Glomerular endothelial cell (primary cell): ENCODE measurements at places on chromosomes 6 and 20. TPM values are rescaled to one million over a fixed set of nuclear protein-coding genes. Genes with fewer than 3 reads are reported as not detected.

Gene ENTPD6
- 46.3 and 57.7 TPM in 2 replicates for total RNA-seq

Gene RPP40
- 6.9 and 19.8 TPM in 2 replicates for total RNA-seq

Gene BPIFA2
- total RNA-seq, result not detected in 2 replicates

Gene BEND6
- 0.53 TPM in 2 replicates for total RNA-seq

Gene C20orf202
- total RNA-seq, result not detected in 2 replicates

Gene GSTA3
- not detected in 2 replicates for total RNA-seq

Gene SLC32A1
- not detected in 2 replicates for total RNA-seq

Gene RAET1L
- not detected in 2 replicates for total RNA-seq

Gene SLC22A23
- total RNA-seq, result 15.6 and 22.2 TPM in 2 replicates

Gene SKIC2
- total RNA-seq, result 42.1 and 46.3 TPM in 2 replicates

Gene TNF
- total RNA-seq, result 0.88 and 4.4 TPM in 2 replicates

Gene PROKR2
- not detected in 2 replicates for total RNA-seq

Gene BFSP1
- total RNA-seq, result 5.5 and 6.4 TPM in 2 replicates

Gene MTFR2
- total RNA-seq, result 5.2 and 6.4 TPM in 2 replicates

Gene HEY2
- 0.34 and 1.7 TPM in 2 replicates for total RNA-seq

Gene KIF13A
- 57.5 and 59.7 TPM in 2 replicates for total RNA-seq

Gene MYL9
- 51.2 and 91.8 TPM in 2 replicates for total RNA-seq

Gene OPRL1
- total RNA-seq, result 2.7 and 4.5 TPM in 2 replicates

Gene FOXS1
- 0.82 and 1.6 TPM in 2 replicates for total RNA-seq

Gene KIF6
- 0.06 TPM in 1 of 2 replicates, not detected in the other for total RNA-seq

Gene OR14J1
- not detected in 2 replicates for total RNA-seq

Gene ARMH2
- total RNA-seq, result not detected in 2 replicates

Gene PLA2G7
- total RNA-seq, result 0.10 TPM in 1 of 2 replicates, not detected in the other

Gene OR2J3
- not detected in 2 replicates for total RNA-seq

Gene PKIB
- 1.9 and 8.5 TPM in 2 replicates for total RNA-seq

Gene TCF21
- 0.41 and 0.44 TPM in 2 replicates for total RNA-seq

Gene PPIL6
- 0.15 and 0.58 TPM in 2 replicates for total RNA-seq

Gene CDH4
- 9.2 and 11.9 TPM in 2 replicates for total RNA-seq

Gene CFB
- total RNA-seq, result 0.53 and 2.3 TPM in 2 replicates

Gene NELFCD
- total RNA-seq, result 38.2 and 49.2 TPM in 2 replicates

Gene MEI4
- total RNA-seq, result not detected in 2 replicates

Gene VSX1
- not detected in 2 replicates for total RNA-seq
